ENCODE measurements at places on chromosomes 12 and 14.
A peak's percentile ranks its signal among the peaks of the same experiment; 100 is the strongest.

- H3K4me3 ChIP-seq, result no peak overlapping the region
- H3K27ac ChIP-seq, result no peak overlapping the region
- peaks cover 8% of the 10 kb centered on the region for H3K4me1 ChIP-seq
- H3K27me3 ChIP-seq, result no peaks in the 10 kb centered on the region
- H3K36me3 ChIP-seq, result no peaks in the 10 kb centered on the region
- no peak for DNase-seq
Measured at GRCh38 chr12:75751769-75752471, 240.5 kb upstream of the KRR1 start.

DNA sequence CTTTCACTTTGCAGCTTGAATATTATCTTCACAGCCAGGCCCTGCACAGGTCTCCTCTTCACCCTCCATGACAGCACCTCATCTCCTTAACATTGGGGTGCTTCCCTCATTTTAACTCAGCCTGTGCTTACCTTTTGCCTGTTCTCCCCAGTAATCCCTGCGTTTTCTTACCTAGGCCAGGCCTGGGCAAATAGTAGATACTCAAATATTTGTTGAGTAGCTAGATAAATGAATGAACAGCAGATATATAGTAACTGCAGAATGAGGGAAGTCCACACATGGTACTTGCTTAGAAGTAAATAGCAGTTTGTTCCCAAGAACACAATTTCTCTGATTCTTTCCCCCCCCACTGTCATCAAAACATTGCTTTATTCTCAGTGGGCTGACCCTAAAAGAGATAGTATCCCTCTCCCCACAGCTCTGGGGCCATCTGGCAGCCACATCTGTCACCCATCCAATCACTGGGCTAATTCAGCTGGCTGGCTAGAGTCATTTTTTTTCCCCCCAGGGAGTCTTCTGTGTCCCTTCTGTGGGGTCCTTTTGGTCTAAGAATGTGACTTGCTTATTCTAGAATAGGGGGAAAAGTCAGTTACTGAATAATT, 43.2 kb downstream of the APPL2 start:
- no peaks in the 10 kb centered on the region for H3K27me3 ChIP-seq
- no peak overlapping the region for H3K27ac ChIP-seq
- no peaks in the 10 kb centered on the region for H3K4me1 ChIP-seq
- DNase-seq, result no peak
- H3K4me3 ChIP-seq, result no peak overlapping the region

- H3K4me3 ChIP-seq, result no peak overlapping the region
- no peaks in the 10 kb centered on the region for H3K36me3 ChIP-seq
- no peak for DNase-seq
- H3K27ac ChIP-seq, result no peak overlapping the region
- no peaks in the 10 kb centered on the region for H3K4me1 ChIP-seq
- H3K27me3 ChIP-seq, result peaks cover 6% of the 10 kb centered on the region
Measured at GRCh38 chr12:51524386-51524901, 66.6 kb upstream of the SCN8A start.

GRCh38 chr14:75318353-75318752, 39.7 kb downstream of the FOS start:
- no peak for DNase-seq
- H3K27ac ChIP-seq, result no peak overlapping the region
- no peak overlapping the region for H3K4me3 ChIP-seq
- H3K36me3 ChIP-seq, result no peaks in the 10 kb centered on the region
- H3K27me3 ChIP-seq, result peaks cover 4% of the 10 kb centered on the region
- H3K4me1 ChIP-seq, result no peaks in the 10 kb centered on the region

- H3K27me3 ChIP-seq, result peaks cover 4% of the 10 kb centered on the region
- no peak overlapping the region for H3K4me3 ChIP-seq
- DNase-seq, result no peak
- no peak overlapping the region for H3K27ac ChIP-seq
- H3K4me1 ChIP-seq, result peaks cover 11% of the 10 kb centered on the region
Measured at GRCh38 chr14:104096751-104097700, 11.5 kb downstream of the ASPG start.

DNA sequence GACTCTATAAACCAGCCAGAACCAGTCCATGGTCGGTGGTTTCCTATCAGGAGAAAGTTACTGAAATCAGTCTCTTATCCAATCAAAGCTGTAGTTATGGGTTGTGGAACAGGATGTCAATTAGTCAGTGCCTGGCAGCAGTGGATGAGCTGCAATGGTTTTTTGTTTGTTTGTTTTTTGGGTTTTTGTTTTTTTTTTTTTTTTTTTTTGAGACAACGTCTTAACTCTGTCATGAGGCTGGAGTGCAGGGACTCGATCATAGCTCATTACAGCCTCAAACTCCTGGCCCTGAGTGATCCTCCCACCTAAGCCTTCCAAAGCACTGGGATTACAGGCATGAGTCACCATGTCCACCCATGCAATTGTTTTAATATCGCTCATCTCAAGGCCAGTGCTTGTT, 113.3 kb upstream of the CAND1 start:
- H3K27ac ChIP-seq, result no peak overlapping the region
- no peak overlapping the region for H3K4me3 ChIP-seq
- no peaks in the 10 kb centered on the region for H3K36me3 ChIP-seq
- no peaks in the 10 kb centered on the region for H3K27me3 ChIP-seq

DNA sequence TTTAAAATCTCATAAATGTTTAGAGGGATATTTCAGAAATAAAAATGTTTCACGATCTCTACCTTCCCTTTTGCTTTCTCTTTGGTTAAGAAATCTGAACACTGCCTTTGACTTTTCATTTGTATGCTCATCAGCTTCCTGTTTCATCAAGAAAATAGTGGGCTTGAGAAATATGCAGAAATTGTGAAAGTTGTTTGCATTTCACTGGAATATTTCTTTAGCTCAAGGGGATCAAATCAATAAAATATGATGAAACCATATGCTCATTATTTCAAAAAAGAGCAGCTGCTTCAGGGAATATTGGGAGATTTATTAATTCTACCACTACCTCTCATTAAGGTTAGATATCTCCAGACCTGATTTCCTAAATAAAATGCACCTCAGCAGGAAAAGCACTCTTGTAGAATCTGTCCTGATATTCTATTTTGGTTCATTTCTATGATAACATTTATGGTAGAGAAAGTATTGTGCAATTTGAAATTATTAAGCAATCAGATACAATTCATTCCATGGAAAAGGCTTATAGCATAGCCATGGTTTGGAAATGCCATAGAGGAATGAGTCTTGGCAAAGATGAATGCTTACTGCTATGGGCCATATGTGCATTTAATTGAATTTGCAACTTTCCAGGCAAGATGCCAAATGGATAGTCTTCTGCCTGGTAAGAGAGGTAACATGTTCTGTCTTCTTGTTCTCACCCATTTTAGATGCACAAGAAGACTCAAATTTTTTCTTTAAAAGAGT, 212.6 kb upstream of the SLC16A7 start:
- no peak for DNase-seq
- H3K27me3 ChIP-seq, result no peaks in the 10 kb centered on the region
- no peak overlapping the region for H3K27ac ChIP-seq
- H3K4me3 ChIP-seq, result no peak overlapping the region
- peaks cover 4% of the 10 kb centered on the region for H3K4me1 ChIP-seq
- no peaks in the 10 kb centered on the region for H3K36me3 ChIP-seq

GRCh38 chr12:13964666-13965065, 16.7 kb downstream of the GRIN2B start:
- no peaks in the 10 kb centered on the region for H3K36me3 ChIP-seq
- no peak overlapping the region for H3K4me3 ChIP-seq
- no peak for DNase-seq
- peaks cover 3% of the 10 kb centered on the region for H3K27me3 ChIP-seq

DNA sequence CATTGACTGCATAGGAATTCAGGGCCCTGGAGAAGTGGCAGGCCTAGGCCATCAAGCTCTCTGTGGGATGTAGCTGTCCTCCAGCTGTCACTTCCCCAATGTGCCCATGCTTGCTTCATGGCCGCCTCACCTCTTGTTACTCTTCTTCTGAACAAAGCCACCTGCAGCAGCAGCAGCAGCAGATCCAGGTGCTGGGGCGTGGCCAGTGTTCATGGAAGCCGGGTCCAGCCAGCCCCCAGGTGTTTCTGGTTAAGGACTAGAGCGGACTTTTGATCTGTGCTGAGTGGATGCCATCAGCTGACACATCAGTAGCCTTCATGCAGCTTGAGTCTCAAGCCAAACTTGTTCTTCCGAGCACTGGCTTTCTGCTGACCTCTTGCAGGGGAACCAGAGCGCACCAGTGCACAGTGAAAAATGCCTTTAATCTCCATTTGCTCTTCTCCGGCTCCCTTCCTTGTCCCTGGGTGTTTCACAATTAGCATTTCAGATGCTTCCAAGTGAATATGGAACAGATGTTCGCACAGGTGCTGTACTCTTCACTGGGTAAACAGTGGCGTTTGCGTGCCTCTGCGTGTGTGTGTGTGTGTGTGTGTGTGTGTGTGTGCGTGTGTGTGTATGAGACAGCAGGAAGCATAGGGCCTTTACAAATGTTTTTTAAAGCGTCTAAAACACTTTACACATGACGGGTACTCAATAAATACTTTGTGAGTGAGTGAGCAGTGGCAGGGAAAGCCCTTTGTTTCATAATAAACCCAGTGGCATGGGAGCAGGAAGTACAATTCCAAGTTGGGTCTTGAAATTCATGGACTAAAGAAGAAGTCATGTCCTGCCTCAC, 20.1 kb downstream of the TPCN1 start:
- peak overlapping the region; percentile 1 for H3K4me3 ChIP-seq
- H3K27ac ChIP-seq, result peak overlapping the region; percentile 94
- peaks cover 54% of the 10 kb centered on the region for H3K4me1 ChIP-seq
- DNase-seq, result peak; percentile 89

DNA sequence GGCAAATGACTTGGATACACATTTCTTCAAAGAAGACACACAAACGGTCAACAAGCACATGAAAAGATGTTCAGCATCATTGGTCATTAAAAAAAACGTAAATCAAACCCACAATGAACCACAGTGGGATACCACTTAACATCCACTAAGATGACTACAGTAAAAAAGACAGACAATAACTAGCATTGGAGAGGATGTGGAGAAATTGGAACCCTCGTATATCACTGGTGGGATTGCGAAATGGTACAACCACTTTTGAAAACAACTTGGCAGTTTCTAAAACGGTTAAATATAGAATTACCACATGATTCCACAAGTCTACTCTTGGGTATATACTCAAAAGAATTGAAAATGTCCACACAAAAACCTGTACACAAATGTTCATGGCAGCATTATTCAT, 25.2 kb upstream of the PPFIBP1 start:
- no peak overlapping the region for H3K4me3 ChIP-seq
- no peaks in the 10 kb centered on the region for H3K27me3 ChIP-seq
- DNase-seq, result no peak
- H3K27ac ChIP-seq, result no peak overlapping the region
- H3K36me3 ChIP-seq, result no peaks in the 10 kb centered on the region
- H3K4me1 ChIP-seq, result no peaks in the 10 kb centered on the region

- peaks cover 6% of the 10 kb centered on the region for H3K36me3 ChIP-seq
- no peak for DNase-seq
- no peaks in the 10 kb centered on the region for H3K4me1 ChIP-seq
- no peak overlapping the region for H3K4me3 ChIP-seq
- no peak overlapping the region for H3K27ac ChIP-seq
Measured at GRCh38 chr14:103442288-103442687, 57.1 kb downstream of the MARK3 start.

DNA sequence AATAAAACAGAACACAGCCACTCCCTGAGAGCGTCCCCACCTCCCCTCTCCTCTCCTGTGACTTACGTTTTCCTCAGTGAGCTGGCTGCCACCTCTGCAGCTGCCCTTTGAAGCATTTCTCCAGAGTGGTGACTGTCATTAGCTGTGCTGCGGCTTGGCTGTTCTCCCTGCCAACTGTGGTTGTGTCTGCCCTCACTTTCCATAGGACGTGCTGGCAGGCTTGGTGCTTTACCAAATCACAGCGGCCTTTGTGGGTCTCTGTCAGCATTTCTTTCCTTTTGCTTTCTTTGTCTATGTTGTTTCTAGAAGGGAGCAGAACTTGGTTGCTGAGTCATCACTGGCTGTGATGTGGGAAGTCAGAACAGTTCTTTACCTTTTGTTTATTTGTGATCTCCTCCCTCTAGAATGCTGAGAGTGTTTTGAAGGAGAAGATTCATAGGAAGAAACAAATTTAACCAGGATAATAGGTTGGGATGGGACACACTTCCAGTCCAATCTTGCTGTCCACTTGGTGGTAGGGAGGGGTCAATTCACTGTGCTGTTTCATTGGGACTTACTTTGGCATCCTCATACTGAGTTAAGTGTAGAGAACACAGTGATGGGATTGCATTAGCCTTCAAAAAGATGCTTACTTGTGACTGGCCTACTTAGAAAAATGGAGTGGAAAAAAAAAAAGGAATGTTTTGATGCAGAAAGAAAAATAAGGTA, 88.2 kb downstream of the TMX1 start:
- no peak for DNase-seq
- no peak overlapping the region for H3K4me3 ChIP-seq
- peak overlapping the region; percentile 66 for H3K27ac ChIP-seq
- peaks cover 27% of the 10 kb centered on the region for H3K4me1 ChIP-seq
- no peaks in the 10 kb centered on the region for H3K27me3 ChIP-seq

GRCh38 chr12:26750531-26751175, 82.3 kb downstream of the ITPR2 start:
- H3K4me3 ChIP-seq, result no peak overlapping the region
- no peak for DNase-seq
- H3K27ac ChIP-seq, result no peak overlapping the region
- H3K4me1 ChIP-seq, result peaks cover 41% of the 10 kb centered on the region
- H3K27me3 ChIP-seq, result no peaks in the 10 kb centered on the region
- no peaks in the 10 kb centered on the region for H3K36me3 ChIP-seq

GRCh38 chr14:92005019-92005418, 34.8 kb downstream of the TRIP11 start:
- no peaks in the 10 kb centered on the region for H3K27me3 ChIP-seq
- no peaks in the 10 kb centered on the region for H3K36me3 ChIP-seq
- peaks cover 8% of the 10 kb centered on the region for H3K4me1 ChIP-seq
- no peak overlapping the region for H3K4me3 ChIP-seq
- no peak for DNase-seq

GRCh38 chr14:55749946-55750345, 169.9 kb downstream of the KTN1 start:
- no peak overlapping the region for H3K4me3 ChIP-seq
- H3K27ac ChIP-seq, result no peak overlapping the region
- no peak for DNase-seq

DNA sequence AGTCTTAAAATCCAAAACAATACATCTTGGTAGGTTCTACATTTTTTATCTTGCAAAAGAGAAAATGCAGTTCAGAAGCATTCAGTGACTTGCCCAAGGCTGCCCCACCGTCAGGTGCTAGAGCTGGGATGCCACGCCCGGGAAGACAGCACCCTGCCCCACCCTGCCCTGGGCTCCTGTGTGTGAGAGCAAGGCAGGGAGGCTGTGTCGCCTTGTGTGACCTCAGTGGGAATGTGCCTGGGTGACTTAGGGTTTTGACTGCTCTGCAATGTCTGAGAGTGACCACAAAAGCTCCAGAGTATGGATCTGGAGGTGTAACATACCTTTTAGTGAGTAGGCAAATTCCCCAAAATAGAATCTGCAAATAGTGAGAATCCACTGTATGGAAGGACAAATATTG, 60.0 kb downstream of the AACS start:
- no peaks in the 10 kb centered on the region for H3K27me3 ChIP-seq
- peaks cover 19% of the 10 kb centered on the region for H3K36me3 ChIP-seq
- DNase-seq, result no peak
- peaks cover 5% of the 10 kb centered on the region for H3K4me1 ChIP-seq
- no peak overlapping the region for H3K27ac ChIP-seq

- H3K4me3 ChIP-seq, result no peak overlapping the region
- H3K27ac ChIP-seq, result no peak overlapping the region
- no peaks in the 10 kb centered on the region for H3K27me3 ChIP-seq
- H3K4me1 ChIP-seq, result no peaks in the 10 kb centered on the region
Measured at GRCh38 chr14:100895411-100895810, 8.1 kb downstream of the RTL1 start.
